B cell (primary cell): ENCODE measurements at places on chromosomes 4 and X. TPM values are rescaled to one million over a fixed set of nuclear protein-coding genes. Genes with fewer than 3 reads are reported as not detected.

DNA sequence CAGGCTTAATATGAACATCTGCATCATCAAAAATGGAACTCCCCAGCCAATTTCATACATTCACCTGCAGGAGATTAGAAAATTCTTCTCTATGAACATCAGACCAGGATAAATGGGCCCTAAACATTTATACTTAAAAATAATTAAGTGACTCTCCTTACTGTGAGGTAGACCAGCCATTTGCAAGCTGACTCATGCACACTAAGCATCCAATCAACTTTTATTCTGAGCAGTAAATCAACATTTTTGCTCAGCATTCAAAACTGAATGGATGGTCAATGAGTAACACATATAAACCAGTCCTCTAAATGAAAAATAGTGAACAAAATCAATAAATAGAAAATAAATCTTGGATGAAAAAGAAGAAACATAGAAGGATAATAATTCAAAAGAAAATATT is 19.9 kb upstream of the PCDH10 start:
- DNase-seq: no peak

DNA sequence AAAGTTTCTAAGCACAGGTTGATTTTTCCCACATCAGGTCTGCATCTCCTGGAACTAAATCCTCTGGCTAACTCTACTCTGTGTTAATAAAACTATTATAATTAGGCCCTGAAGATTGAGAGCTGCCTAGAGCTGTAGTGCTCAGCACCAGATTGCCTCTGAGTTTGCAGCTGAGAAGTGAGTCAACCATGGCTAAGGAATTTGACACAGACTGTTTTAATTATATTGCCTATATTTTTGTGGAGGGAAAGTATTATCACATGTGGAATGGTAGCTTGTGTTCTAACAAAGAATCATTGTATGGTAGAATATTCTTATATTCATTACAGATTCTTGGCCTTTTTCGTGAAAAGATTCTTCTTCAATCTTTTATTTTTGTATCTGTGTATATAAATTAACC is 1907.6 kb upstream of the TENM3 start:
- DNase-seq: no peak

- no peak for DNase-seq
Measured at GRCh38 chr4:84669201-84669600, 86.3 kb downstream of the CDS1 start.

Gene NDST3
- not detected in 2 replicates for polyA plus RNA-seq

GRCh38 chr4:76212851-76213414 is 691 bp downstream of the SCARB2 start:
- no peak for DNase-seq

DNA sequence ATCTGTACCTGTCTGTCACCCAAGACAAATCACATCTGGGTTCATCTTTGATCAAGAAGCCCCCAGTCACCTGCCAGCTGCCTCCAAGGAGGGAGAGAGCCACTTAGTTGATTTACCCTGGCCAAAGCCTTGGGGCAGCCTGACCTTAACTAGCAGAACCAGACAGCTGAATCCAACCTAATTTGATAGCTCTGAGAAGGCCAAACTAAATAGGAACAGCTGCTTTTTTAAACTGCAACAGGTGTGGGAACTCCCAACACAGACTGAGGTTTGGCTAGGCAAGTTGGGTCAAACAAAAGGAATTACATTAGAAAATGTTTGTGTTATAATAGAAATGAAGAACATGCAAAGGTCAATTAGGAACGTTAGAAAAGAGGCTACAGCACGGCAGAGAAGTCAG is 375.7 kb downstream of the NLGN4X start:
- no peak for DNase-seq

- no peak for DNase-seq
Measured at GRCh38 chr4:28792917-28793597, 1927.1 kb upstream of the PCDH7 start.

Gene RADX
- polyA plus RNA-seq: 7.9 and 14.7 TPM in 2 replicates

Gene DDIT4L
- polyA plus RNA-seq: 0.13 TPM in 1 of 2 replicates, not detected in the other

GRCh38 chr4:12729384-12729783 is 754.8 kb downstream of the RAB28 start:
- DNase-seq: peak; percentile 22

DNA sequence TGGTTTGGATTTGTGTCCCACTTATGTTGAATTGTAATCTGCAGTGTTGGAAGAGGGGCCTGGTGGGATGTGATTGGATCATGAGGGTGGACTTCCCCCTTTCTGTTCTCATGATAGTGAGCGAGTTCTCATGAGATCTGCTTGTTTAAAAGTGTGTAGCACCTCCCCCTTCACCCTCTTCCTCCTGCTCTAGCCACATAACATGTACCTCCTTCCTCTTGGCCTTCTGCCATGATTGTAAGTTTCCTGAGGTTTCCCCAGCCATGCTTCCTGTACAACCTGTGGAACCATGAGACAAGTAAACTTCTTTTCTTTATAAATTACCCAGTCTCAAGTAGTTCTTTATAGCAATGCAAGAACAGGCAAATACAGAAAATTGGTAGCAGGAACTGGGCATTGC is 138.7 kb downstream of the INPP4B start:
- no peak for DNase-seq

GRCh38 chr4:84722720-84723119 is 139.8 kb downstream of the CDS1 start:
- no peak for DNase-seq

DNA sequence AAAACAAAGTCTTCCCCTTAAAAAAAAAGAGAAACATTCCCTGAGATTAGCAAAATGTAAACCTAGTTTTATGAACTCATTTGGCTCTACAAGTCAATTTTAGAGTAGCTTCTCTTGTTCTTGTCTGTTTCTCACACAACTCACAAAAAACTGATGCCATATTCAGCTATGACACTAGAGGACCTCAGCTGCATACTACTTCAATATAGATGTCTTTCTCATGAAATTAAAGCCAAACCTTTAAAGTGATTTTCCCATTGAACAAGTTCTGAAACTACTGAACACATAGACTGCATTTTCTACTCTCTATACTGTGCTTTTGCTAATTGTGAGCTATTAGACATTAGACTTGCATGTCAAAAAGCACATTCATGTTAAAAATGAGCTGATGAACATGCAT is 49.8 kb downstream of the TBCK start:
- peak; percentile 13 for DNase-seq

GRCh38 chrX:78116766-78117165 is 12.7 kb downstream of the PGK1 start:
- DNase-seq: no peak

GRCh38 chr4:79935274-79935673 is 137.8 kb downstream of the ANTXR2 start:
- no peak for DNase-seq

Gene QRFPR
- polyA plus RNA-seq: not detected in 2 replicates

Gene DMRTC1
- 0.42 and 0.58 TPM in 2 replicates for polyA plus RNA-seq

GRCh38 chrX:104972737-104973136 is 247.8 kb downstream of the TEX13A start:
- DNase-seq: no peak

GRCh38 chrX:9983441-9983840 is 16.3 kb downstream of the CLDN34 start:
- no peak for DNase-seq

Gene KCNE5
- polyA plus RNA-seq: 0.12 TPM in 1 of 2 replicates, not detected in the other

DNA sequence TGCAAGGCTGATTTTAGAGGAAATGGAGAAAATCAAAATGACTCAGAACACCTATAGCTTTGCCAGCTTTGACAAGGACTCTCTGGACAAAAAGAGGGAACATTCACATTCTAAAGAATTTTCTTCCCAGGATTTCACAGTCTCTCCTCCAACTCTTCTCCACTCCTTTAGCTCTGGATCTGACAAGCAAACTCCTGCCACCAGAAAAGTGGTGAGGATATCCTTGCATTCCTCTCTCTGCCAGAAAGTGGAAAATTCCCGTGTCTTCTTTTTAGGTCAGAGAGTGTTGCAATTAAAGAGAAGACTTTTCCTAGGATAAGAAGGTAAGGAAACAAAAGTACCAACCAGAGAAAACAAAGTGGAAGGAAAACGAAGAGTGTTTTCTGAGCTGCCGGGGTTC is 16.1 kb upstream of the PDGFRA start:
- DNase-seq: no peak

Gene FGFBP2
- polyA plus RNA-seq: 0.82 and 2.2 TPM in 2 replicates
